ENCODE measurements at places on chromosomes 1 and 21.

DNA sequence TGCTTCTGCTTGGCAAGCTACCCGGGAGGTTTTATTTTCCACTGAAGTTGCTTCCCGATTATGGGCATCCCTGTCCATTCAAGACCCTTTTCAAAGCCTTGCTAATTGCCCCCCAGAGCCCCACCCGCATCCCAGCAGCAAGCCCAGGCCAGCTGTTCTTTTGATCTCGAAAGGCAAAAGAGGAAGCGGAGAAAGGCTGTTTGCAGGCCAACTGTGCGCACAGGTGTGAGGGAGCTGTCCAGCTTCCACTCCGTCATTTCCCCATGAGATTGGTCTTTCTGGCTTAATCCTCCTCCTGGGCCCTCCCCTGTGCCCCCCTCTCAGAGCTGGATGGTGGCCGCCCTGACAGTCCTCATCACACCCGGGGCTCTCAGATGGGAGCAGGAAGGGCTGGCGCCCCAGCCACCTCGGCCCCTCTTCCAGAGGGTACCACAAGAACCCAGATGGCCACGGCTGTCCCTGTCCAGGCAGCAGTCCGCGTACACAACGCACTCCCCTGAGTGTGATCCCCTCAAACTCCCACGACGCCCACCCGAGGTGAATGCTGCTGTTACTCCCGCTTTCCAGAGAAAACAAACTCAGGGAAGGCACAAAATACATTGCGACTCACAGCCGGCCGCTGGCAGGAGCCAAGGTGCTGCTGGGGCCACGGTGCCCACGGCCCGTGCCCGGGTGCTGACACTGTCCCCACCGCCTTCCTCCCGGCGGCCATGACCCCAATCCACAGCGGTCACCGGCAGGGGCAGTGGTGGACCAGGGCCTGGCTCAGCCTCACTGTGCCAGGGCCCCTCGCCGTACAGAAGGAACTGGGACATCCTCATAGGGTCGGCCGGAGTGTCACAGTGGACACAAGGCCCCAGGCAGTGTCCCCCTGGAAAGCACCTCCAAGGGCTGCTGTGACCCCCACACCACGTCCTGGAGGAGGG lies 121.9 kb downstream of the CRYAA start:
- DNase-seq, result no peak

DNA sequence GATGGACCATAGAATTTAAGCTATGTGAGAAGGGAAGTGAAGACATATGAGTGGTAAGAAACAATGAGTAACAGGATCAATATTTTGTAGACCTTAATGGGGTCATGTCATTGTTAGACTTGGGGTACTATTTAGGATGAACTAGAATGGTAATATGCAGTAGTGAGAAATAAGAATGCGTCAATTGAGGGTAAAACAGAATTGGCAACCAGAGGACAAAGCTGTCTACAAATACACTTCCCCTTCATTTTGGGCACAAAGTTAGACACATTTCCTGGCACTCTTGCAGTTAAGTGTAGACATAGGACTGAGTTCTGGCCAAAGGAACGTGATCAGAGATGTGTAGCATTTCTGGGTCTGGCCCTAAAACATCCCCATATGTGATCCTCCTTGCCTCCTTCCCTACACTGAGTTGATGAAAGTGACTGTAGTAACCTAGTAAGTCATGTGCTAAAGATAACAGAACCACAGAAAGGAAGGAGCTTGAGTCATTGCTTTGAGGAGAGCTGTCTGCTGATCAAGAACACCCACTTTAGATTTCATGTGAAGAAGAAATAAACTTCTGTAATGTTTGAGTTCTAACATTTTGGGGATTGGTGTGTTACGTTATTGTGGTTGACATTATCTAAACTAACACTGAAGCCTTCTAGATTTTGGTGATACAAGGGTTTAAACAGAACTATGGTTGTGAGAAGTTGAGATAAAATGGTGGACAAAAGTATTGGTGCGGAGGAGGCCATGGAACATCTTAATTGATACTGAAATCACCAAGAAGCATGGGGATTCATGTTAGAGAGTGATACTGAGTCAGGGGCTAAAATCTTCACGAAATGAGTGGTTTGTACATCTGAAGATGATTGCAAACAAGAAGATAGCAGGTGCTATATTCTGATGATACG lies 41.7 kb downstream of the CD55 start:
- peak; percentile 14 for DNase-seq

DNA sequence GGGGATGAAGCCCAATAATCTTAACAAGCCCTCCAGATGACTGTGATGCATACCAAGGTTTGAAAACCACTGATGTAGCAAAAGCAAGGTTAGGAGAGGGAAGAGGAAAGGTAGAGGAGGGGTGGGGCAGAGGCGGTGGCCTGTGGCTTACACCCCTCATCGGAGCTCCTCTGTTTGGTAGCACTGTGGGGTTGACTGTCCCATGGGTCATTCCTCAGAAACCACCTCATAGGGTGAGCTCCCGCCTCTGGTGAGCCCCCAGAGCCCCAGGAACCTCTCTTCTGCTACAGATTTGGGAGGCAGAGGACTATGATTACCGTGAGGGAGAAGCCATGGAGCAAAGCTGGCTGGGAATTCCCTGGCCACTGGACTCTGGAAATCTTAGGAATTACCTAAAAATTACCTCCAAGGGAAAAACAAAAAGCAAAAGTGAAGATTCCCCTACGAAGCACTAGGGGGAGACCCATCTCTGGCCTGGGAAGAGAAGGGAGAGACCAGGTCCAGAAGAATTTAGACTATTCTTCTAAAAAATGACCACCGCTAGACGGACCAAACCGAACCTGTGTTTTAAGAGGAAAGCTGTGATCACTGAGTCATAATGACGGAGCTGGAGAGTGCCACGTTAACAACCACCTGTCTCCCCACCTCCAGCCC lies 1.5 kb upstream of the RASSF5 start:
- DNase-seq, result peak; percentile 64

- DNase-seq, result peak; percentile 32
Measured at GRCh38 chr1:95916616-95917015, 682.6 kb downstream of the RWDD3 start.

GRCh38 chr1:5680600-5680999 lies 311.6 kb downstream of the NPHP4 start:
- DNase-seq, result no peak

DNA sequence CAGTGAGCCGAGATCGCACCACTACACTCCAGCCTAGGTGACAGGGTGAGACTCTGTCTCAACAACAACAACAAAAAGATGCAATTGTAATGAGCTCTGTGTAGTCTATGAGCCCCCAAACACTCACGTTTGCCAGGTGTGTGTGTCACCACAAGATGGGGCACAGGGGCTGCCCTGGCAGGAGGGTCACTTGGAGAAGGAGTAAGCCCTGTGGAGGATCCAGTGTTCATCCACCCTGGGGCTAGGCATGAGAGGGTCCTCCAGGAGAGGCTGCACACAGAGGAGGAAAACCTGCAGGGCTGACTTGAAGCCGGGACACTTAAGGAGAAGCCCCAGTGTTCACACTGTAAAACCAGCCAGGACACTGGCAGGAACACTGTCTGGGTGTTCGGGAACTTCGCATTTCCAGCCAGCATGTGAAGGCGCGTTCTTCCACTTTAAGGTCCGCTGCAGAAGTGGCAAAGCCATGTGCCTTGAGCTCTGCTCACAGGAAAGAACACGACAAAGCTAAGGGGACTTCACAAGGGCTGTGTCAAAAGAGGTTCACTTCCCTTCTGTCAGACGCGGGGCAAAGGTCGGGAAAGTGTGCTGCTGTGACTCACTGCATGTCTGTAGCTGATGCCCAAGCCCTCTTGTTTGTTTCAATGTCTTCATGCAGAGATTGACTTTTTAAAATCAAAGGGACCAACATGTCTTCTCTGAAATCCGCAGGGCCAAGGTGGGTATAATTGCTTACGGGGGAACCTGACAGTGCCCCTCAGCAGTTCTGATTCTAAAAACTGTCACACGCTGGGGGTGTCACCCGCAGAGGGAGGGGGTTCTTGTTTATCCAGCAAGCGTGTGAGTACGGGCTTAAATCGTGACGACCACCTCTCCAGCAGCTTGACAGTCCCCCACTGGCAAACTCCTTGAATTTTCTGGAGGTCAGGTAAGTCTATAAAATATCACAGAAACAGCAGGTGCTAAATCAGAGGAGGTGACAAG lies 102.8 kb downstream of the RIPK4 start:
- DNase-seq, result peak; percentile 32

- DNase-seq, result peak; percentile 31
Measured at GRCh38 chr1:99469550-99469971, 176.4 kb upstream of the PALMD start.

Measured in GM23248 (cell line).